ENCODE measurements at places on chromosomes 5 and 9.

GRCh38 chr9:109632817-109633216, 134.7 kb upstream of the PTPN3 start:
- no peak overlapping the region for H3K27ac ChIP-seq
- H3K4me1 ChIP-seq: no peaks in the 10 kb centered on the region
- peaks cover 11% of the 10 kb centered on the region for H3K27me3 ChIP-seq

GRCh38 chr5:111505096-111505495, 7.2 kb downstream of the STARD4 start:
- no peak overlapping the region for H3K27ac ChIP-seq
- H3K36me3 ChIP-seq: no peaks in the 10 kb centered on the region
- DNase-seq: no peak
- H3K4me1 ChIP-seq: peaks cover 2% of the 10 kb centered on the region
- H3K27me3 ChIP-seq: no peaks in the 10 kb centered on the region

GRCh38 chr5:74599148-74599547, 41.4 kb downstream of the ENC1 start:
- H3K27ac ChIP-seq: no peak overlapping the region
- no peaks in the 10 kb centered on the region for H3K36me3 ChIP-seq

GRCh38 chr5:151739939-151740335, 18.5 kb downstream of the ATOX1 start:
- H3K36me3 ChIP-seq: peaks cover 21% of the 10 kb centered on the region
- no peak overlapping the region for H3K4me3 ChIP-seq
- no peaks in the 10 kb centered on the region for H3K4me1 ChIP-seq
- DNase-seq: no peak
- no peaks in the 10 kb centered on the region for H3K27me3 ChIP-seq

All from small intestine (tissue), 16 donors.